ENCODE measurements at places on chromosomes 3 and 15.

DNA sequence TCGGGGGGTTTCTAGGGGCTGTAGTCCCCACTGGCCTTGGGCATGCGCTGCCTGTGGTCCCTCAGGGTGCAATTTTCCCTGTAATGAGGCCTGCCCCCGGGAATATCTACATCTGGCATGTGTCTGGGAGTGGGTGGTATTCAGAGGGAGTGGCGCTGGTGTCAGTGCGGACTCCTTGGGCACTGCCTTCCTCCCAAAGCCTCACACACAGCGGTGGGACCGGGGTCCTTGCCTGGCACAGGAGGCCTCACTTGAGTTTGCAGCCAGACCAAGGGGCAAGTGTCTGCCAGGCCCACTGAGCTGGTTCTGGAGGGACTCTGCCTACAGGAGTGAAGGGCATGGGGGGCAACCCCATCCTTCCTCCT is 53.5 kb upstream of the PCSK6 start:
- no peak for DNase-seq

DNA sequence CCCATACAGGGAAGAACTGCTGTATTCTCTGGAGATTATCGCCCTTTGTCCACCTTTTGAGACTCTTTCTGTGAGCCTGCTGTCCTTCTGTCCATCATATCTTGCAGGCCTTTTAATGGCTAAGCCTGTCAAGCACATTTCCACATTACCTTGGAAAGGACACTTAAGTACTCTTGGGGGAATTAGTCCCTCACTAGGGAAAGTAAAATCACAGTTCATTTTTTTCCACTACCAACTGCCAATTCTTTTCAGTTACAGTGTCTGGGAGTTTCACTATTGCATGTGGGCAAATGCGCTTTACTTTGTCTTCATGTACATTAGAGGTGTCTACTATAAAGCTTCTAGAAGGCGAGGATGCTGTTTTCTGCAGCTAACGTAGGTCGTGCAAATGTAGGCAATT is 242.1 kb downstream of the NSUN3 start:
- no peak for DNase-seq

GRCh38 chr3:30614943-30615342 is 8.5 kb downstream of the TGFBR2 start:
- no peak for DNase-seq

DNA sequence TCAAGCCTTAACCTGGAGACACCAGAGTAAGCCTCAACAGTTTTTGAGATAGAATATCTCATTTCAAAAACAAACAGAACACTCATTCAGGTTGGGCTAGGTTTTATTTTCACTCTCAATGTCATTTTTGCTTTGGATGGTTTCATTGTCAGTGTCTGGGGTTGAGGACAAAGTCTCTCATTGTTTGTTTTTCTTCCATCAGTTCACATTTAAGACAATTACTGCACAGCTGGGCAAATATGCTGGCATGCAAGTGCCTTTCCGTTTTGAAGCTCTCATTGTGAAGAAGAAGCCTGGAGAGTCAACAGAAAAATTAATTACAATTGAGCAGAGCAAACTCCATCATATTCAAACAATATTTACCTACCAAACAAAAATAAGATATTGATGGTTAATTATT is 1050.0 kb downstream of the TBL1XR1 start:
- no peak for DNase-seq

DNA sequence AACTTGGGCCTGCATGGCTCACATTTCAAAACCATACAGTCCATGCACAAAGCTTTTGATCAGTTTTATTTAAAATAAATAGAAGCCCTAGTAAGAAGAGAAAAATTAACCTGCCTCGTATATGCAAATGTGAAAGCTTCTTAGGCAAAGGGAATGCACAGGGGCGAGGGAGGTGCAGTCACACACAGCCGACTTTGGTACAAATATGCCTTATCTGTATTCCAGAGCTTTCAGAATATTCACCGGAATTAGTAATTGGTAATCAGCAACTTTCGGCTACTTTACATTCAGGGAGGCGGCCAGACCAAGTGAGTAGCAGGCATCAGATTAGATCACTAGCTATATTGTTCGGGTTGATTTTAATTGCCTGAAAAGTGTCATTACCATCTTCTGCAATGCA is 7.5 kb downstream of the CNTN3 start:
- no peak for DNase-seq

DNA sequence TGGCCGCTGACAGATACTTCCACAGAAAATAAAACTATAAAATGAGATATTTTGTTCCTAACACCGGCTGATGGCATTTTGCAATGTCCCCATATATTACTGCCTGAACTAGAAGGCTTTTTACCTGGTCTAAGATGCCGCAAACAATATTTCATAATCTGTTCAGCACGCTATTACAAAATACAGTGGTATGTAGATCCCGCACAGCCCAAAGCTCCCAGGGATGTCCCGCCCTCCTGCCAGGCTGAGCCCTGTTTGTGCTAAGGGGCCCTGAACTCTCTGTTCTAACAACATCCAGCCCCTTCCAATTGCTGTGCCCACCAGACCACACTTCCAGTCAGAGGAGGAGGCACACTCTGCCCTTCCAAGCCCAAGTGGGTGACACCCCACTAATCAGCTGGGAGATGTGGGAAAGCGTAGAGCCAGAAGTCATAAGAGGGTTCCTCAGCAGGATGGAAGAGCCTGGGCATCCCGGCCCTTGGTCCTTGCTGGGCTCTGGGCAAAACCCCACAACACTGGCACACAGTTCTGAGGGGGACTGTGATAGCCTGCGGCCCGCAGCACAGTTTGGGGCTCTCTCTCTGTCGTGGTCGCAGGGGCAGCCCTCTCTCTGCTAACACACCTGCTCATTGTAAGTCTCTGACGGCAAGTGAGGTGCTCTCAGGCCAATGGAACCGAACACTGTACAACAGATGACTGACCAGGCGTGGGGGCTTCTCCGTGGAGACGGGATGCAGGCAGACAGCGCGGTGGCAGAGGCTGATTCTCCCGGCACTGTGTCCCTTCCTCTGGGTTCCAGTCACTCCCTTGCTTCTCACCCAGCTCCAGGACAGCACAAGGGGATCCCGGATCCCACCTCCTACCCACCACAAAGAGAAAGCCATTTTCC is 55.2 kb downstream of the PCSK6 start:
- DNase-seq = no peak

GRCh38 chr3:113532698-113533533 is 561 bp downstream of the SIDT1 start:
- peak; percentile 71 for DNase-seq

GRCh38 chr15:49852756-49853155 is 231.9 kb downstream of the DTWD1 start:
- DNase-seq = no peak

DNA sequence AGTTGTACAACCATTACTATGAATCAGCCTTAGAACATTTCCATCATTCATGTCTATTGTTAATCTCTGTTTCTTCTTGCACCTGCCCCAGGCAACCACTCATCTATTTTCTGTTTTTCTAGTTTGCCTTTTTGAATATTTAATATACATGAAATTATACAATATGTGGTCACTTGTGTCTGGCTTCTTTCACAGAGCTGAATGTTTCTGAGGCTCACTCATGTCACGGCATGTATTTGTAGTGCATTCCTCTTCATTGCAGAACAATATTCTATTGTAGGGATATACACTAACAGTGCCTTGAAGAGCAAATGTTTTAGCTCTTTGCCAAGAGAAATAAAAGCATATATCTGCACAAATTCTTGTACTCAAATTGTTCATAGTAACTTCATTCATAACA is 32.9 kb downstream of the CERS3 start:
- DNase-seq = no peak

GRCh38 chr3:140177943-140178342 is 243.0 kb downstream of the CLSTN2 start:
- DNase-seq = no peak

- DNase-seq = no peak
Measured at GRCh38 chr3:100518983-100519382, 26.6 kb downstream of the TMEM45A start.
